ENCODE measurements at places on chromosomes 4 and X. TPM values are rescaled to one million over a fixed set of nuclear protein-coding genes. Genes with fewer than 3 reads are reported as not detected.
A peak's percentile ranks its signal among the peaks of the same experiment; 100 is the strongest.

Gene PCYT1B
- not detected for total RNA-seq

Gene RBMXL3
- total RNA-seq: not detected

Gene MAOA
- not detected for total RNA-seq

Gene TENM3
- total RNA-seq: 52.1 TPM

Gene USP51
- 0.76 TPM for total RNA-seq

Gene FGF2
- total RNA-seq: 405 TPM

Gene TCEAL1
- total RNA-seq: 39.1 TPM

Gene VEGFC
- total RNA-seq: 341 TPM

Gene TDO2
- not detected for total RNA-seq

DNA sequence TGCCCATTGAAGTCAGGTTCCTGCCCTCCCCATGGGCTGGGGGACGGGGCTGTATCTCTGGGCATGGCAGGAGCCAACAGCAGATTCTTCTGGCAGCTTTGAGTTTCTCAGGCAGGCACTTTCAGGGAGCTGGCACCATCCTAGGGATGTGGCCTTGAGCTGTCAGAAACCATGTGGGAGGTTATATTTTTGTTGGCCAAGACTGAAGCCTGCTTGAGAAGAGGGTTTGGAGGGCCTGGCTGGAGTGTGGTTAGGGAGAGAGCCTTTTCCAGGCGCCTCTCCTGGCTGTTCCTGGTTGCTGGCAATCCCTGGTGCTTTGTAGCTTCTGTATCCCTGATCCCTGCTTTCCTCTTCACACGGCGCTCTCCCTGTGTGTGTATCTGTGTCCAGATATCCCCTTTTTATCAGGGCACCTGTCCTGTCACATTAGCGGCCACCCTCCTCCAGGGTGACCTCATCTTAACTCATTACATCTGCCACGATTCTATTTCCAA is 30.6 kb upstream of the SORCS2 start:
- H3K27ac ChIP-seq: no peak overlapping the region
- no peak overlapping the region for H3K4me3 ChIP-seq
- no peaks in the 10 kb centered on the region for H3K4me1 ChIP-seq
- DNase-seq: no peak
- H3K27me3 ChIP-seq: peaks cover 43% of the 10 kb centered on the region
- no peaks in the 10 kb centered on the region for H3K36me3 ChIP-seq

- no peak for DNase-seq
- no peaks in the 10 kb centered on the region for H3K36me3 ChIP-seq
- H3K27ac ChIP-seq: no peak overlapping the region
These were observed 12.1 kb upstream of the TLR8 start for GRCh38 chrX:12894074-12895030.

DNA sequence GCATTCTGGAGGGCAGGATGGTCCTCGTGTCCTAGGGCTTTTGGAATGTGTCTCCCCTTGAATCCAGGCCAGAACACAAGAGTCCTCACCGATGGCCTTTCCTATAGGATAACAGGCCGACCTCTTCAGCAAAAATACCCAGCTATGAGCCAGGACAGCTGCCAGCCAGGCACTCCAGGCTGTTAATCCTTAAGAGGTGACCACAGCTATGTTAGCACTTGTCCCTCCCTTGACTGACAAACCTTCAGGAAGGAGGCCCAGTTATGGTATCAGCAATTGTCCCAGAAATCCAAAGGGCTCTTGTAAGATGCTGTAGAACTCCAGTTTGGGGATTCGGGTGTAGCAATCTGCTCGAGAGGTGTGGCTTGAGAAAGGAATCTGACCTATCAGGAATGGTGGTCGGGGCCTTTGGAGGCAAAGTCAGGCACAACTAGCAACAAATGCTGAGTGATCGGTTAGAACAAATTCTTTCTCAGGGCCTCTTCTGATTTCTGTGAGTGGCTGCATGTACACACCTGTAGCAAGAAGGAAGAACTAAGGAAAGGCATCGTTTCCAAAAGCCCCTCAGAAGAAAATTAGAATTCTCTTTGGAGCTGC is 54.6 kb downstream of the PTCHD1 start:
- peaks cover 5% of the 10 kb centered on the region for H3K4me1 ChIP-seq
- H3K27ac ChIP-seq: no peak overlapping the region
- peaks cover 6% of the 10 kb centered on the region for H3K27me3 ChIP-seq
- H3K4me3 ChIP-seq: no peak overlapping the region
- DNase-seq: no peak
- H3K36me3 ChIP-seq: no peaks in the 10 kb centered on the region

- H3K36me3 ChIP-seq: no peaks in the 10 kb centered on the region
- H3K27me3 ChIP-seq: peaks cover 6% of the 10 kb centered on the region
- DNase-seq: no peak
- peaks cover 5% of the 10 kb centered on the region for H3K4me1 ChIP-seq
- no peak overlapping the region for H3K4me3 ChIP-seq
These were observed 450.6 kb upstream of the TENM3 start for GRCh38 chr4:181792641-181793040.

DNA sequence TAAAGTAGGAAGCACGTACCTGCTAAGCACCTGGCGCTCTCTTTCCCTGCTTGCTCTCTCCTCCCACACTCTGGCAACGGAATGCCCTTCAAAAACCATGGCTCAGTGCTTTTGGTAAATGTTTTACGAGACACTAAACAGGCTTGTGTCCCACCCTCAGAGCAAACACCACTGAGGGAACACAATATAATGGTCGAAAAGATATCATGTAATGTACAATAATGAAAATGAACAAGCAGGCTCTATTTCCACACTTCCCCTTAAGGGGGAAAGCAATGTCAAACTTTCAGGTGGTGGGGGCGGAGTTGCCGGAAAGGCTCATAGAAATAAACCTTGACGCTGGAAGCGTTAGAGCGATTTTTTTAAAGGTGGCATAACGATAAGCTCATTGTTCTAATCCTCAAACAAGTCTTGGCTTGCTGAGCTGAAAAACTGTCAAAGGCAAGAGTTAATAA is 115.1 kb downstream of the RBM47 start:
- H3K36me3 ChIP-seq: no peaks in the 10 kb centered on the region
- peaks cover 2% of the 10 kb centered on the region for H3K27me3 ChIP-seq
- peaks cover 17% of the 10 kb centered on the region for H3K4me1 ChIP-seq
- no peak overlapping the region for H3K27ac ChIP-seq
- H3K4me3 ChIP-seq: no peak overlapping the region

DNA sequence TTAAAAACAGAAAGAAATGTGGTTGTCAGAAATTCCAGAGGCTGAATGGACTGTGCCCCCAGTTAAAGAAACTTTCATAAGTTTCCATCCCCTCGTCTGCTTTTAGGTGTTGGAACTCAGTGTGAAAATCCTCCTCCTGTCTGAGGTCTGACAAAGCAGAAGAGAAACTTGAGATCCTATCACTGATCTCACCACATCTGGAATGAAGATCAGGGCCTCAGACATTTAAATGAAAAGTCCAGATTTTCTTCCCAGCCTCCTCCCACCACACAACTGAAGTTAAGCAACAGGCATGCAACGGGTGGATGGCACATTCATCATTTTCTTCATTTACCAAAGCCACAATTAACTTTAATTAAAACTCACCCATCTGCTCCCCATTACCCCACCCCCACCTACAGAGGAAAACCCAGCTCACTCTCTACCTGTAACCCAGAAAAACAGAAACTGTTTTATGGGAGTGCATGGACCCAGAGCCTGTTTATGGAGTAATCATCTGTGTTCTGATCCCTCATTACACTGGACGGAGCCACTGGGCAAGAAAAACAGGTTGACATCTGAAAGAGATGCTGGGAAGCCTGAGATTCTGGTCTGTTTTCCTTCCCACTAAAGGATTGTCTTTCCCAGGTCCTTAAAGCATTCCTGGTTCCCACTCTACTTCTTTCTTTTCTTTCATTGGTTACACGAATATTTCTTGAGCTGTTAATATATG is 58.1 kb upstream of the HOPX start:
- DNase-seq: no peak
- no peak overlapping the region for H3K27ac ChIP-seq
- H3K4me1 ChIP-seq: peaks cover 13% of the 10 kb centered on the region
- no peak overlapping the region for H3K4me3 ChIP-seq
- no peaks in the 10 kb centered on the region for H3K36me3 ChIP-seq

DNA sequence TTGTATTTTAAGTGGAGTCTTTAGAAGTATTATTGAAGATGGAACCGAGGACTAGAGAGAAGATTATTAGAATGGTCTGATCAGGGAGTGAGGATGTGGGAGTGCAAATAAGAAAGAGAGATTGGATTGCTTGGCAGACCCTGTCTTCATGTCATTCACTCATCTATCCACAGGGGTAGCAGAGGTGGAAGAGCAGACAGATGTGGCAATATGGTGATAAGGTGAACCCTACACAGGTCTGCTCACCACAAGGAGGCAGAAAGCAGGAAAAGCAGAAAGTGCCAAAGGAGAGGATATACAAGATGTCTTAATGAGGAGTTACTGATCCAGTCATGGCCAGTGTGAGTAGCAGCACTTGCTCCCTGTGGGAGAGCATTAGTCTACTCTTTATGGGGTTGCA is 129.4 kb downstream of the MAGEE2 start:
- no peak overlapping the region for H3K4me3 ChIP-seq
- peaks cover 2% of the 10 kb centered on the region for H3K27me3 ChIP-seq
- DNase-seq: no peak
- H3K4me1 ChIP-seq: no peaks in the 10 kb centered on the region
- no peaks in the 10 kb centered on the region for H3K36me3 ChIP-seq
- H3K27ac ChIP-seq: no peak overlapping the region

- no peaks in the 10 kb centered on the region for H3K27me3 ChIP-seq
- H3K4me1 ChIP-seq: peaks cover 4% of the 10 kb centered on the region
- 0 out of 2 replicates have a peak, but pooled peaks cover 10% of the 10 kb centered on the region for H3K36me3 ChIP-seq
- H3K27ac ChIP-seq: no peak overlapping the region
These were observed 155.1 kb downstream of the TMA16 start for GRCh38 chr4:163649557-163650091.

DNA sequence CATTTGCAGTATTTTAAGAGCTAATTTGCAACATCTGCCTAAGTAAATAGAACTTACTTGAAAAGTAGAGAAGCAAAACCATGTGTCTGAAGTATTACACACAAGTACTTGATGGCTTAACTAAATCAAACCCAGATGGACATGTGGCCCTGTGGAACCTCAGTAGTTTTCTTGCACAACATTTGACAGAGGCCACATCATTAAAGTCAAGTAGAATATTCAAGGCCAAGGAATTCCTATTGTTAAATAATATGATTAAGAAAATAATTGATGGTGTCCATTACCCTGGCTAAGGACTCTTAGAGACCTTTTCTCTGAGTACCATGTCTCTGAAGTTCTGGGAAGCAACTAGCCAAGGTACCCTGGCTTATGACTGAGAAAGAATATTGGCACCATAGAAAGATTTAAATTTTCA is 135.4 kb upstream of the OTUD4 start:
- H3K4me3 ChIP-seq: no peak overlapping the region
- no peaks in the 10 kb centered on the region for H3K36me3 ChIP-seq
- H3K27me3 ChIP-seq: peaks cover 7% of the 10 kb centered on the region

DNA sequence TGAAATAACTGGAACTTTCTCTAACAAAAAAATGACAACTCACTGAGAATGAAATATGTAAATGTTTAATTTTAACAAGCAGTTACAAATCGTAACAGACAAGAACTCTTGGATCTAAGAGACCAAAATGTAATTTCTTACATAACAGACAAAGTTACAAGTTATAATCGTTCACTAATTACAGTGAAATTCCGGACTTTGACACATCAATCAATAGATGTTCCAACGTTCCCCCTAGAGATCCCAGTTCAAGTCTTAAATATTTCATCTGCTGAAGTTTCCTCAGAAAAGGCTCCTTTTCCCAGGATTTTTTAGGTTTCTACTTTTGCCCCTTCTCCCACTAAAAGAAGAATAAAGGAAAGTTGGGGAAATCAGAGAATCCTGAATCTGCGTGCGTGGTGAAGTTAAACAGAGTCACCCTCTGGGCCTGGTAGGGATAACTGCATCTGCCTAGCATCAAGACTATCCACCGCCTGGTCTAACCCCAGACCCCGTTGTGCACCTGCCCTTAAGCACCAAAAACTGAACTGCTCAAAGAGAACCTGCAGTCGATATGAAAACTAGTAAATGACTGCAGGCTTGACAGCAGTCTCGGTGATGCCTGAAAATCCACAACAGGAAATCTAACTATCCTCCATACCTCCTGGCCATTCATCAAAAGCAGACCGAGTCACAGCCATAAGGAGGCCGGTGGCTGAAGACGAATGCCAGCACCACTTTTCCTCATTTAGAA is 2.3 kb downstream of the IRF2 start:
- H3K27ac ChIP-seq: peak overlapping the region; percentile 89
- H3K36me3 ChIP-seq: peaks cover 9% of the 10 kb centered on the region
- H3K27me3 ChIP-seq: no peaks in the 10 kb centered on the region
- H3K4me3 ChIP-seq: peak overlapping the region; percentile 87

DNA sequence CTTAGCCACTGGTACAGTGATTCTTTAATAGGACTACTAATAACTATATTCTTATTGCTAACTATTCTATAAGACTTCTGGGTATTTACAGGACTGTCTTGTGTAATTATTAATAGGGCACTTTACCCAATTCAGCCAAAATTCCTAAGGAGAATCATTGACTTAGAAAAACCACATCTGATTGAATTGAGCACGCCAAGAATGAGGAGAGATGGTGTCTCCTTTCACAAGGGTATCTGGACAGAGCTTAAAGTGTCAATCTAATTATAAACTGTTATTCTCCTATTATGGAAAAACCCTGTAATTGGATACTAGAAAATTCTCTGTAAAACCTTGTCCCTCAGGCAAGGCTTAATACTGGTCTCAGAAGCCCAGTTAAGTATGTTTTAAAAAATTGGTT is 111.1 kb upstream of the TLL1 start:
- DNase-seq: no peak
- H3K36me3 ChIP-seq: no peaks in the 10 kb centered on the region
- no peaks in the 10 kb centered on the region for H3K27me3 ChIP-seq
- no peaks in the 10 kb centered on the region for H3K4me1 ChIP-seq
- H3K27ac ChIP-seq: no peak overlapping the region
